ENCODE measurements at places on chromosomes 7 and 10. TPM values are rescaled to one million over a fixed set of nuclear protein-coding genes. Genes with fewer than 3 reads are reported as not detected.
A peak's percentile ranks its signal among the peaks of the same experiment; 100 is the strongest.

DNA sequence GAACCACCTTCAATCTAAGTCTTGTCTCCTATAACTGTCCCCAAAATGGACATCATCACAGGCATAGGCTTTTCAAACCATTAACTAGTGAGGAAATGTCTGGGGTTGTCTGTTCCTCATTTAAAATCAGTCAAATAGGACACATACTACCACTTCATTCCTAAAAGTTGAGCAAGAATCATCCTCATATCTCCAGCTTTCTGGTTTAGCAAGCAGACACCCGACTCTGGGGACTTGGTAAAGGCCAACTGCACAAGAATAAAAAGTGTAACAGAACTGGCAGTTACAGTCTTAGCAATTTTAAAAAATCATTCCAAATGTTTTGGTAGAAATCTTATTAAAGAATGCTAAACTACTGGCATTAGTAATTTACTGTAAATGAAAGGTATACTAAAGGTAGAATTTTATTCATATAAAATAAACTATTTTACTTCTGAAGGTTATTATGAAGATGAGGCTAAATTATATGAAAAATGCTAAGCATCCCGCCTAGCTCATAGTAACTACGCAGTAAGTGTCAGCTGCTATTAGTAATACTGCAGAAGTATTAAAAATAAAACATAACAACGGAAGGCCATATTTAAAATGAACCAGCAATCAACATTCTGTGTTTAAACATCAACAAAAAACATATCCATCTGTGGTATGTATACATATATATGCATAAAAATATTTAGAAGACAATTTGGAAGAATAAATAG, 60.8 kb downstream of the ZNF438 start:
- no peak for DNase-seq

- DNase-seq: no peak
These were observed 153.1 kb downstream of the TRIL start for GRCh38 chr7:28804990-28805389.

- peak; percentile 79 for DNase-seq
These were observed at the start of gene GIMAP8 for GRCh38 chr7:150450491-150451001. Gene GIMAP8 (plus strand): TSS chr7:150450630. CDS start chr7:150466699, 16,069 bp downstream.

DNA sequence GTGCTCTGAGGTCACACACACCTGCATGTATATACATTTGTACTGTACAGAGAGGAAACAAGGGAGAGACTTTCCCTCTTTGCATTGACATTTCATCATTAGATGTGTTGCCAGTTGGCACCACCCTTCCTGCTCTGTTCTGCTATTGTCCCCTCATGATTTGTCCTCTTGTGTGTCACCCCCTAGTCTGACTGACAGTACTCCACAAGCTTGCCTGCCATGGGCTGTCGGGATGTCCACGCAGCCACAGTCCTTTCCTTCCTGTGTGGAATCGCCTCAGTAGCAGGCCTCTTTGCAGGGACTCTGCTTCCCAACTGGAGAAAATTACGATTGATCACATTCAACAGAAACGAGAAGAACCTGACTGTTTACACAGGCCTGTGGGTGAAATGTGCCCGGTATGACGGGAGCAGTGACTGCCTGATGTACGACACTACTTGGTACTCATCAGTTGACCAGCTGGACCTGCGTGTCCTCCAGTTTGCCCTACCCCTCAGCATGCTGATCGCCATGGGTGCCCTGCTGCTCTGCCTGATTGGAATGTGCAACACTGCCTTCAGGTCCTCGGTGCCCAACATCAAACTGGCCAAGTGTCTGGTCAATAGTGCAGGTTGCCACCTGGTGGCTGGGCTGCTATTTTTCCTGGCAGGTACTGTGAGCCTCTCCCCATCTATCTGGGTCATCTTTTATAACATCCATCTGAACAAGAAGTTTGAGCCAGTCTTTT, 9.4 kb downstream of the CLDN12 start:
- DNase-seq: peak; percentile 48

DNA sequence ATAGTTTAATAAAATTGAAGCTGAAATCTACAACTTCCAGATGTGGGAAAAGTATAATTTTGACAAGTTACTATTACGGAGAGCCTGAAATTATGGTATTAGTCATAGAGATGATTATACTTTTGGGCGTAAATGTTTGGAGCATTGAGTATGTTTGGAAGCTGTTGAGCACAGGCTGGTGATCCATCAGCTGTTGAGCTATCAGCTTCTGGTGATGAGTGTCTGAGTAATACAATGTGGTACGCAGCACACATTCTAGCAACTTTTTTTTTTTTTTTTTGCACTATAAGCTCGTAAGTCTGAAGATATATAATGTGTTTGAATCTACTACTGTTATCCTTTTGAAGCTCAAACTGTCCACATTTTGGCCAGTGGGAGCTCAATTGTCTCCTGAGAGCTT, 123.4 kb downstream of the ATE1 start:
- DNase-seq: no peak

DNA sequence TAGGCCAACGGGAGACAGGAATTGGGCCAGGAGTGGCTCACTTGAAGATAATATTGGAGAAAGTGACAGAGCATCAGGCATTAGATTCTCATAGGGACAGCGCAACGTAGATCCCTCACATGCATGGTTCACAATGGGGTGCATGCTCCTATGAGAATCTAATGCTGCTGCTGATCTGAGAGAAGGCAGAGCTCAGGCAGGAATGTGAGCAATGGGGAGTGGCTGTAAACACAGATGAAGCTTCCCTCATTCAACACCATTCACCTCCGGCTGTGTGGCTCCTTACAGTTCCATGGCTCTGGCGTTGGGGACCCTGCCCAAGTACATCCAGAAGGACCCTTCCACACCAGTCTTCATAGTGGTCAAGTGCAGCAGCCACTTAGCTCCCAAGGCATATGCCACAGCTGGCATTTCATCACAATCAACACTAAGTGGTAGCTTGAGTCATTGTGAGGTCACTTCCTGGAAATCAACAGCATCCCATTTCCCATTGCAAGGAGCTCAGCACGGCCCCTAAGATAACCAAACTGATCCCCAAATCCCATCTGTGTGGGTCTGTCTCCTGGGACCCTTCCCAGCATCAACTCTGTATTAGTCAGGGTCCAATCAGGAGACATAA, 174.5 kb downstream of the TPST1 start:
- DNase-seq: no peak

DNA sequence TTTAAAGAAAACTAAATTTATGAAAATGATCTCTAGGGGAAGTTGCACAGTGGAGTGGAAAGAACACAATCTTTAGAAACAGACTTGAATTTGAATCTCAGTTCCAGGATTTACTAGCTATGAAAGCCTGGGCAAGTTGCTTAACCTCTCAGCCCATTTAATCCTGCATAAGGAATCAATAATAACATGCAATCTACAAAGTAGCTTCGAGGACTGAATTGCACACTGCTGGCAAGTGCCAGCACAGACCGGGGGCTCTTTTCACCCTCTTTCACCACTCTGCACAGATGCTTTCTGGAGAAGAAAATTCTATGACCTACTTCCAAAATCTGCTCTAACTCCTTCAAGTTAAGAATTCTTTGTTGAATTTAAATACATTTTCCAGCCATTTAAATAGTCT, 63.4 kb upstream of the ANK3 start:
- no peak for DNase-seq

DNA sequence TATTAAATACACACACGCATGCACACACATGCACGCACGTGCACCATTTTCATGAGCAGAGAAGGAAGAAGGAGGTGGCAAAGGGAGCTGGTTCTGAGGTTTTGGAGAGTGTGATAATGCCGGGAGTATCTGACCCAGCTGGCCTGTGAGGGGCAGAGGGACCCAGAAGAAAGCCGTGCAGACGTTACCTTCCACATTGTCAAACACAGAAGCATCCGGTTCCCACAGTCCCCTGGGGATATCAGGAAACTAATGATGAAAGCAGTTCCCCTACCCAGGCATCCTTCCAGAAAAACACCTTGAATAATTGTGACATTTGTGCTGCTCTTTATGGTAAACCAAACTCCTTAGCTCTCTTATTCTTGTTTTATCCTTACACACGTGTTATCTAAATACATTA, 85.7 kb upstream of the FAM180A start:
- DNase-seq: no peak

- DNase-seq: no peak
These were observed 24.6 kb downstream of the NACAD start for GRCh38 chr7:45064047-45064725.

GRCh38 chr7:121493553-121493952, 97.4 kb upstream of the FAM3C start:
- no peak for DNase-seq

GRCh38 chr7:25855854-25856782, 295.9 kb upstream of the NFE2L3 start:
- DNase-seq: no peak

GRCh38 chr10:26269754-26270153, 53.2 kb downstream of the GAD2 start:
- no peak for DNase-seq

DNA sequence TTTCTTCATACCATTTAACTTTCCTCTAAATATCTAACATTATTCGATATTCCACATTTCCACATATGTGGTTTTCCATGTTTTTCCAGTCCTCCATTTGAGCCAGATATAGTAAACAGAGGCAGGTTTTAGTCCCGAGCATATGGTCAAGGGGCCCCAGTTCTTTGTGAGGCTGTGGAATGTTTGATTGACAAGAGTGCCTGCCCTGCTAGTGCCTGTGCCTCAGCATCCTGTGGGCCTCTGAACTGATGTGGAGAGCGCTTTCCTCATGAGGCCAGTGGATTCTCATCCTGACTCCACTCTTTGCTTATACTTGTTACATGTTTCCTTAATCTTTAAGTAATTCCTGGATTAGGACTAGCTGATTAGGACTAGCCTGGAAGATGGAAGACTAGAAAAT, 58.8 kb downstream of the POM121L12 start:
- no peak for DNase-seq

- DNase-seq: no peak
These were observed 44.9 kb downstream of the GLI3 start for GRCh38 chr7:42192066-42192465.

GRCh38 chr10:72015841-72016240, 51.6 kb downstream of the CHST3 start:
- no peak for DNase-seq

DNA sequence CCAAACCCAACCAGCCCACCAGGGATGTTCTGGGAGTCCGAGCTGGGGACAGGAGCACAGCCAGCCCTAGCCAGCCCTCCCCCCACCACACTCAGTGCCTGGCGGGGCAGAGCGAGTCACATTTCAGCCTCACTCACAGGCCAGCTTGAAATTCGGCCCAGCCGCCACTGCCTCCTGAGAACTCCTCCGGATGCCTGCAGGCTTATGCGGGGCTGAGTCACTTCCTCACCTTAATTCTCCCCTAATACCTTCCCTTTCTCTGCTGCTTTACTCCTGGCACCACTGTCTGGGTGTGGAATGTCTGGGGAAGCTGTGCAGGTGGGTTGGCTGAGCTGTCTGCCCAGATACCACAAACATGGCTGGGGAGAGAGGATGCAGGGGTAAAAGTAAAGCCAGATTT, 22.6 kb upstream of the DLG5 start:
- no peak for DNase-seq

- peak; percentile 20 for DNase-seq
These were observed 4.7 kb upstream of the WASHC2A start for GRCh38 chr10:50063100-50063499.

DNA sequence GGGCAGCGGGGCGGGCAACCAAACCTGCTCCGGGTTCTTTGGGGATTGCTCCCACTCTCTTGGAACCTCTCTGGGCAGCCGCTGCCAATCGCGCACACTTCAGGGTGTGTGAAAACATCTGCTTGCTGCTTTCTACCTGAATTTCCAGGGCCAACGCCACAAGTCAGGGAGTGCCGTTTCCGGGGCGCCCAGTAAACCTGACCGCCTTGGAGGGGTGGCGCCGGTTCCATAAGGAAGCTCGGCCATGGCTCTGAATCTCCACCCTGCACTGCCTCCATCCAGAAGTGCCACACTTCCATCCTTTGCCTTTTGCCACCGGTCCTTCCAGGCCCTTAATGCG, 679 bp upstream of the AFAP1L2 start:
- no peak for DNase-seq

- DNase-seq: peak; percentile 46
These were observed 81.5 kb downstream of the RTKN2 start for GRCh38 chr10:62186999-62187675.

DNA sequence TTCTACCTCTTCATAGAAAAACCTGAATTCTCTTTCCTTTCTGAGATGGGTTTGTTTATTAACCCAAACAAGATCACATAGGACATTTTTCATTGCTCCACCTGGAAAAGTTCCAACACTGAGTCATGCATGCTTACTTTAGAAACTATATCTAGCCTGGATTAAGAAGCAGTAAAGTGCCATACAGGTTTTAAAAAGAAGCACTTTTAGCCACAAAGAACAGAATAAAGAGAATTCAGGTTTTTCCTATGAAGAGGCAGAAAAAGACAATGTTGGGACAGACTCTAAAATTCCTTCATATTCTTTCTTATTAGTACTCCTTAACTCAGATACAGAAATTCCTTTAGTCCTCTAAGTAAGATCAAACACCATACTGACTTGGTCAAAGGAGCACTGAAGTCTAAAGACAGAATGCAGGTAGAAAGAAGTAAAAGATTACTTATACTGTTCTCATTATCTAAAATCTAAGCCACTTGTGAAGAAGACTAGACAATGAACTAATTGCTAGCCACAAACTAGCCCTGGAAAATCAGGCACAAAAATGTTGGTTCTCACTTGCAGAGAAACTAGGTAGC, 241.3 kb downstream of the ANK3 start:
- no peak for DNase-seq

DNA sequence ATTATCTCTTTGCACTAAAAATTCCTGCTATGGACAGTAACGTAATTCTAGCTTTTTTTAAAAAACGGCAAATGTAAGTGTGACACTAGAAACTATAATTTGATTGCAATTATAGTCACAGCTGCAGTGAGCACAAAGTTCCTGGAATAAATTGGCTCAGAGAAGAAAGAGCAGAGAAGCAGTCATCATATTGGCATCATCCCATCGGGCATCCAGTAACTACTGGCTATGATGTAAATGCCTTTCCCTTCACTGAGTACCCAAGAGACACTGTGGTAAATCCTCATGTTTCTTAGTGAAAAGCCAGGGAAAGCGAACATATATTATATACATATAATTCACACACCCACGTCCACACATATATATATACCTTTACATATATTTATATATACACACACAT, 43.6 kb downstream of the PIP4K2A start:
- no peak for DNase-seq

THSD7A gene
- total RNA-seq: not detected

FOXI2 gene
- total RNA-seq: not detected

CFAP69 gene
- 0.70 TPM for total RNA-seq

ANKRD61 gene
- 0.19 TPM for total RNA-seq

TDRD1 gene
- total RNA-seq: 0.25 TPM

ZMYND11 gene
- 13.2 TPM for total RNA-seq

VWA2 gene
- total RNA-seq: not detected

C10orf105 gene
- 0.34 TPM for total RNA-seq

STOX1 gene
- total RNA-seq: 0.87 TPM

CADPS2 gene
- total RNA-seq: not detected

CABCOCO1 gene
- not detected for total RNA-seq

ZNF488 gene
- 0.75 TPM for total RNA-seq

ADCYAP1R1 gene
- not detected for total RNA-seq

RBP3 gene
- total RNA-seq: not detected

ARHGAP12 gene
- 6.4 TPM for total RNA-seq

GNAT3 gene
- not detected for total RNA-seq
